CD4-positive, CD25-positive, alpha-beta regulatory T cell (primary cell): ENCODE measurements at places on chromosomes 4 and X.

GRCh38 chr4:3041192-3042142 lies 32.9 kb downstream of the HTT-AS start:
- no peak for DNase-seq

DNA sequence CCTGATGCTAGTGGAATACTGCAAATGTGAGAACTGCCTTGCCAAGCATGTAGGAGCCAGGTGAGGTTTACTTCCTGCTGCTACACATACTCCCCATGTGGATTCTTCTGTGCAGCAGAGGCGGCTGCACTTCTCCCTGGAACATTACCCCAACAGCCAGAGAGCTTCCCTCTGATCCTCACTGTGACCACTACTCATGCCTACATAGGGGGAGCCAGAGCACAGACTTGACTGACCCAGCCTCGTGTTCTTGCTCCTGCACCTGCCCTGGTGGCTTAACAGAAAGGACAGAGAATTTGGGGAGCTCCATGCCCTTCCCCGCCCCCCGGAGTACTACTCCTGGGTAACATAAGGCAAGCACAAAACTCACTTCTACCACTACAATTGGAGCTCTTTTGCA lies 38.4 kb downstream of the UGT2A2 start:
- DNase-seq = no peak

DNA sequence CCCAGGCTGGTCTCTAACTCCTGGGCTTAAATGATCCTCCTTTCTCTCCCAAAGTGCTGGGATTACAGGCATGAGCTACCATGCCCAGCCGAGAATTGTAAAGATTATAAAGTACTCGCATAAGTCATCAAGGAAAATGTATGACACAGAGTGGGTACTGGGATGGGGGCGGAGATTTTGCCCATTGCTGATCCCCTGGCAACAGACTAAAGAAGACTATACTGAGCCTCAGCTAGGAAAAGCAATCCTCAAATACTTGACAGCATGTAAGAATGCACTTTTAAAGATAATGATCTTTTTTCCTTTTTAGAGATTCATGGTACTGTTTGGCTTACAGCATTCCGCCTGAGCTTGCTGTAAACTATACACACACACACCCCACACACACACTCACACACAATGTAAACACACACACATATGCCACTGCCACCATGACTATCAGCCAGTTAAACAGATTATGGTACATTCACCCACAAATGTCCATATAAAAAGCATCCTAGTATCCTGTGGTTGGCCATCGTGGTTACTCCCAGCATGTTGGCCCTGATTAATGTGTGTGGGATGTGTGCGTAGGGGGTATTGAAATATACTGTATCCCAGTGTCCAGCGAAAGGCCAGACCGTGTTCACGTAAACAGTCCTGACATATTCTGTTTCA lies 113.0 kb downstream of the AMELX start:
- no peak for DNase-seq

- DNase-seq = no peak
These were observed 1.7 kb upstream of the IL3RA start for GRCh38 chrX:1334854-1335253.

DNA sequence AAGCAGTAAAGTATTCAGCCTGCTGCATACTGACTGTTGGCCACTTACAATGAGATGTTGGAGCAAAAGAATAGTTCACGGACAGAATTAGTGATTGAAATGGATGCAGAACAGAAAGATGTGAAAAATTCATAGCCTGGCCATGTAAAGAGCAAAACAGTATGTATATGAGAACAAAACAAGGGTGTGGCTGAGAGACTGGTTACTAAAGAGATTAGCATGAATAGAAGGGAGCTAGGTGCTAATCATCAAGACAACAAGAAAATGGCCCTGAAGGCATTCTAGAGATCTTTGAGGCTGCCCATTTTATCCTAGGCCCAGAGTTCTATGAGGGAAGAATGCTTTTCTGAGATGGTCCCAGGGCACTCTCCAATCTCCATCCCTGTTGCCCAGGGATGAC lies 208.5 kb downstream of the ARHGEF9 start:
- DNase-seq = no peak

- no peak for DNase-seq
These were observed 304.5 kb downstream of the CBLL2 start for GRCh38 chrX:22577181-22577580.

- DNase-seq = peak; percentile 39
These were observed 158.6 kb downstream of the TET2 start for GRCh38 chr4:105305019-105305836.

DNA sequence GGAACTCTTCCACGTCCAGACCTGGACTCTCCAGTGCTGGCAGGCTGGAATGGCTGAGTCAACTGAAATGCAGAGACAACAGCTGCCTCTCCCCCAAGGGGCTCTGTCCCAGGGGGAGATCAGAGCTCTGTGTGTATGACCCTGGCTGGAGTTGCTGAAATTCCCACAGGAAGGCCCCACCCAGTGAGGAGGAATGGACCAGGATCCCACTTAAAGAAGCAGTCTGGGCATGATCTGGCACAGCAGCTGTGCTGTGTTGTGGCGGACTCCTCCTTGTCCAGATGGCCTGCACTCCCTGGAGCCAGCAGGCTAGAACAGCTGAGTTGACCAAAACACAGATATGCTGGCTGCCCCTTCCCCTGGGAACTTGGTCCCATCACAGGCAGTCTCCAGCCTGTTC lies 25.4 kb downstream of the C4orf17 start:
- no peak for DNase-seq

GRCh38 chr4:154616287-154616686 lies 3.8 kb upstream of the FGG start:
- no peak for DNase-seq

GRCh38 chr4:47485768-47486167 lies 693 bp downstream of the ATP10D start:
- no peak for DNase-seq

DNA sequence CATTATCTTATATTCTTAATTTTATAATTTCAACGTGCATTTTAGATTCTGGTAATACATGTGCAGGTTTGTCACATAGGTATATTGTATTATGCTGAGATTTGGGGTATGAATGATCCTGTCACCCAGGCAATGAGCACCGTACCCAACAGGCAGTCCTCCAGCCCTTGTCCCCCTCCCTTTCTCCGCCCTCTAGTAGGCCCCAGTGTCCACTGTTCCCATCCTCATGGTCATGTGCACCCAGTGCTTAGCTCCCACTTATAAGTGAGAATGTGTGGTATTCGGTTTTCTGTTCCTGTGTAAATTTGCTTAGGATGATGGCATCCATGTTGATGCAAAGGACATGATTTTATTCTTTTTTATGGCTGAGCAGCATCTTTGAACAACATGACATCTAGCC lies 70.6 kb downstream of the RNF150 start:
- DNase-seq = no peak

- no peak for DNase-seq
These were observed 255 bp upstream of the CNOT6L start for GRCh38 chr4:77819404-77819842.

GRCh38 chr4:170089274-170089667 lies 485 bp downstream of the AADAT start:
- DNase-seq = no peak

DNA sequence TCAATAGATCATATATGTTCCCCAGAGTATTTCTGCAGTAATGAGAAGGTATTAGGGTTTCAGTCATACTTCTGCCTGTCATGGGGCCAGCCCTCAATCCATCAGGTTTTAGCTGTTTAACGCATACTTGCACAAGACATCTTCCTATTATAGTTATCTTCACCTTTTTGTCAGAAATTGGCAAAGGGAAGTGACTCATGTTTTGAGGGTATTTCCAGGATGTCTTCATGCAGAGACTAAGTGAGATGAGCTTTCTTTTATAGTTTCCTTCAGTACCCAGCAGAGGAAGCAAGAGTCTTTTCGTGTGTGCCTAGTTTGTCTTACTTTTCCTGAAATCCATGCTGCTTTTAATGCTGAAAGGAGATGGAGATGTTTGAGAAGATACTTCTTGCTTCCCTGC lies 9.5 kb downstream of the CSTF2 start:
- peak; percentile 24 for DNase-seq

- no peak for DNase-seq
These were observed 91.4 kb upstream of the MAD2L1 start for GRCh38 chr4:120158046-120158445.
